Dermis lymphatic vessel endothelial cell (primary cell): ENCODE measurements at places on chromosomes 2 and 18. TPM values are rescaled to one million over a fixed set of nuclear protein-coding genes. Genes with fewer than 3 reads are reported as not detected.

KCNG2 gene
- total RNA-seq = 0.43 and 0.69 TPM in 2 replicates

RIF1 gene
- 26.8 and 36.6 TPM in 2 replicates for total RNA-seq

FIGLA gene
- not detected in 2 replicates for total RNA-seq

ALLC gene
- total RNA-seq = not detected in 2 replicates

KCNJ13 gene
- not detected in 2 replicates for total RNA-seq

VWA3B gene
- not detected in 2 replicates for total RNA-seq
